Bronchial epithelial cell (primary cell): ENCODE measurements at places on chromosomes 5 and 9. TPM values are rescaled to one million over a fixed set of nuclear protein-coding genes. Genes with fewer than 3 reads are reported as not detected.

DNA sequence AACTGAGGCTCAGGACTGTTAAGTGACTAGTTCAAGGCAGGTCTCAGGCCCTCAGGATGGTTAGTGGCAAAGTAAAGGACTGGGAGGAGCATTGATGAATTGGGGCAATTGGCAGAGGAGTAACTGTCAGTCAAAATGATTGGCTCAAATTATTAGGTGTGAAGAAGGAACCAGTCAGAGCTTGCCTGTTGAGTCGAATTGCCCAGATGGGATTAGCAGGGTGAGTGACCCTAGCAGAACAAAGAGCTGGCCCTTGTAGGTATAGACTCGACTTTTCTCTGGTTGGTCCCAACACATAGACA is 2.6 kb upstream of the NSD1 start:
- no peak for DNase-seq

GRCh38 chr9:128109050-128109709 is 18.3 kb downstream of the PTGES2 start:
- DNase-seq: no peak

GRCh38 chr5:14016549-14016948 is 72.1 kb upstream of the DNAH5 start:
- DNase-seq: no peak

GRCh38 chr9:79346350-79347020 is 225.3 kb upstream of the TLE4 start:
- no peak for DNase-seq

Gene COL27A1
- total RNA-seq: 1.3 and 2.2 TPM in 2 replicates
